ENCODE measurements at places on chromosomes 5 and 9.

GRCh38 chr5:74040065-74040551 lies 414.1 kb downstream of the ARHGEF28 start:
- DNase-seq: no peak

- DNase-seq: no peak
Measured at GRCh38 chr5:82707741-82708140, 369.5 kb downstream of the TMEM167A start.

DNA sequence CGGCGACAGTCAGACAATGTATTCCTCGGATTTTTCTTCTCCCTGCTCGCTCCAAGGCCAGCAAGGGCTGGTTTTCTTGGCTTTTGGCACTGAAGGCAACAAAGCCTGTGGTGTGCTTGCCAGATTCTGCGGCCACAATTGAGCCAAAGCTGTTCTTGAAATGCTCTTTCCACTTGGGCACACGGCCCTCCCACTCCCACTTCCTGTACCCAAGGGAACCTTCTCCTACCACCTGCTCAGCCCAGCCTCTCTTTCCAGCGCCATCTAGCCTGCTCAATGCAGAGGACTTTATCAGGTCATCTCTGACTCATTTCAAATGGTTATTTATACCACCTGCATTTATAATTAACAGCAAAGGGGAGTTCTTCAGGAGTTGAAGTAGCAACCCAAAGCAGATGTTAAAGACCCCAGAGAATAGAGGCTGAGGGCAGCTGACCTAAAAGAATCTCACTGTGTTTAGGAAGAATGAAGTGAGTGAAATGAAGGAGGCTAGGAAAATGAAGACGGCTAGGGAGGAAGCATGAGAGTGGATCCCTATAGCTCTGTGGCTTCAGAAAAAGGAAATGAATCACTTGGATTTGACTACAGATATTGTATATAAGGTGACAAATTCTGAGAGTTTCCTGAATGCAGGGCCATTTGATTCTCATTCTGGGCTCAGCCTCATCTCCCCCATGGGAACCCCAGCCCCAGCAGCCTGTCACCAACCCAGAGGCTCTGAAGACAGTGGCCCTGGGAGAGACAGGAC lies 439.0 kb downstream of the ENC1 start:
- no peak for DNase-seq

GRCh38 chr9:22105005-22105722 lies 96.1 kb upstream of the CDKN2B start:
- DNase-seq: no peak

DNA sequence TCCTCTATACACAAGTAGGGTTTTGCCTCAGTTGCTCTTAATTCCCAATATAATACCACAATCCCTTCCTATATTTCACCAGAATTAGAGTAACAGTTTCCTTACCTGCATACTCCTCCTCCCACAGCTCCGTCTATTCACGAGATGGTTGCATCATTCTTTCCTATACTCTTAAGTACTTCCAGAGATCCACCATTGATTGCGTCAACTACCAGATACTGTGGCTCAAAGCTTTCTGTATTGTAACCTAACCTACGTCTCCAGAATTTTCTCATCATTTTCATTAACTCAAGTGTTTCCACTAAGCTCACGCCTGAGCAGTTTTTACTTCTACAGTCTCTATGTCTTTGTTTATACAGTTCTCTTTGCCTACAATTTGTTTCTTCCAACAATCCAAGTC lies 31.2 kb upstream of the MINAR2 start:
- no peak for DNase-seq

DNA sequence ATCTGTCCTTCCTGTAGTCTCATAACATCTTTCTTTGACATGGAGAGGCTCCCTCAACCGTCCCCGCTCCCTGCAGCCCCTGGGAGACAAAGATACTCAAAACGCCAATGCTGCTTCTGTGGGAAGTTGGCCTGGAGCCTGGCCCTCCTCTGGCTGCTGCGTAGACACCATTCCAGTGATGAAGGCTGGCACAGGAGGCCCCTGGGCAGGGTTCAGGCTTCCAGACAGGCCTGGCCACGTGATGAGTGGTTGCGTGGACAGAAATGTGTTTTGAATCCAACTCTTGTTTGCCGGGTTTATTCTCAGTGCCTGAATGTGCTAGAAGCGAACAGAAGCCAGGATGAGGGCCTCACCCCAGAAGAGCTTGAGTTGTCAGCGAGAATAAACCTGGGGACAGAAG lies 43.2 kb upstream of the NKX2-5 start:
- DNase-seq: no peak

DNA sequence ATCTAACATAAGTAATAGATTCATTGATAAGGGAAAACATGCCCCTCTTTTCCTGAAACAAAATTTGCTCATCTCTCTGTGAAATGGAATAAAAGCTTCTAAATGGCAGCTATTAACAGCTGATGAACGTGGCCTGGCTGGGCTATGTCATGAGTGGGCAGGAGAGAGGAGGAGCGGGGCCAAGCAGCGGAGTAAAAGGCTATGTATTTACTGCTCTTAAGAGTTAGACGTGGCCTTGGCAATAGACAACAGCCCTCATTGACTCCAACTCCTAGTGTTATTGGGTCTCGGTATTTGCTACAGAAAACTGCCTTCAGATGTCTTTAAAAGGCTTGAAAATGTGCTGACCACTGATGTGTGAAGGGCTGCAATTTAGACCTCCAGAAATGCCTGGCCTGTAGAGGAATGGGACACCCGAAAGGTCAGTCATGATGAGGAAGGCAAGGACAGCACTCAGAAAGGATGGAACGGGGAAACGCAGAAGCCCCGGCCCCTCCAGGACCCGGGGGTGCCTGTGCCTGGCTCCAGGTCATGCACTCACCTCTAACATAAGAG lies 116.8 kb downstream of the PDZD2 start:
- DNase-seq: no peak

GRCh38 chr5:172077664-172078425 lies 71.4 kb upstream of the FBXW11 start:
- DNase-seq: no peak

GRCh38 chr9:83964973-83965349 lies 15.1 kb downstream of the HNRNPK start:
- no peak for DNase-seq

GRCh38 chr9:115671963-115672305 lies 481.7 kb upstream of the PAPPA start:
- no peak for DNase-seq

- no peak for DNase-seq
Measured at GRCh38 chr5:127092690-127093089, 19.4 kb upstream of the C5orf63 start.

GRCh38 chr5:136957428-136957827 lies 541.7 kb downstream of the SPOCK1 start:
- no peak for DNase-seq

GRCh38 chr9:127580879-127581475 lies 31.1 kb upstream of the STXBP1 start:
- no peak for DNase-seq

DNA sequence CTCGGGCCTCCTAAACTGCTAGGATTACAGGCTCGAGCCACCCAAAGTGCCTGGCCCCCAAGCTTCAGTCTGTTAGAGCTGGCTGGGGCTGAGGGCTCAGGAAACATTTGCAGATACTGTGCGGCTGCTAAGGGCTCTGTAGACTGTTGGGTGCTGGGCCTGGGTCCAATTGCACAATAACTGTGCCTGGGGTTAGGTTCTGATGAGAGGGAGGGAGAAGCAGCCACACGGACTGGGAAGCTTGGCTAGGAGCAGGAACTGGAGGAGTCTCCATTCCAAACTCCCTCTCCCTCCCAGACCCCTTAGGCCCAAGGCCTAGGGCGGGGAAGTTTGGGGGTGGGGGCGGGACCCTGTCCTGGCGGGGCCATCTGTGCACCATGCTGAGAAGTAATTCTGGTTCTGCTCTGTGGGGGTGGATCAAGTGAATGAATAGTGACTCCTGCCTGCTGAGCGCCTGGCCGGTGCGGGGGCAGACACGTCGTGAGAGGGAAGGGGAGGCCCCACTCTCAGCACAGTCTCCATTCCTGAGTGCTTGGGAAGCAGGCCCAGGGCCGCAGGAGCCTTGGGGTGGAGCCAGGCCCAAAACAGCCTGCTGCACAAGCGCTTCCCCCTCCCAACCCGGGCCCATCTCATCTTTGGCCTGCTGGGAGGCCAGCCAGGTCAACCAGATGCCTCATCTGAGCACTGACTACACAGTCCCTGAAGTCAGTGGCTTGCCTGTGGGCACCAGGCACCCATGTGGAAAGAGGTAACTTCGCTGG lies 1.5 kb downstream of the ASS1 start:
- DNase-seq: no peak

GRCh38 chr9:3825721-3826120 lies 299.9 kb upstream of the RFX3 start:
- DNase-seq: no peak

GRCh38 chr5:152688561-152689249 lies 283.6 kb upstream of the NMUR2 start:
- DNase-seq: no peak

- no peak for DNase-seq
Measured at GRCh38 chr9:93964685-93965084, 9.5 kb upstream of the BARX1 start.

- no peak for DNase-seq
Measured at GRCh38 chr5:149563466-149563865, 12.2 kb upstream of the CSNK1A1 start.

DNA sequence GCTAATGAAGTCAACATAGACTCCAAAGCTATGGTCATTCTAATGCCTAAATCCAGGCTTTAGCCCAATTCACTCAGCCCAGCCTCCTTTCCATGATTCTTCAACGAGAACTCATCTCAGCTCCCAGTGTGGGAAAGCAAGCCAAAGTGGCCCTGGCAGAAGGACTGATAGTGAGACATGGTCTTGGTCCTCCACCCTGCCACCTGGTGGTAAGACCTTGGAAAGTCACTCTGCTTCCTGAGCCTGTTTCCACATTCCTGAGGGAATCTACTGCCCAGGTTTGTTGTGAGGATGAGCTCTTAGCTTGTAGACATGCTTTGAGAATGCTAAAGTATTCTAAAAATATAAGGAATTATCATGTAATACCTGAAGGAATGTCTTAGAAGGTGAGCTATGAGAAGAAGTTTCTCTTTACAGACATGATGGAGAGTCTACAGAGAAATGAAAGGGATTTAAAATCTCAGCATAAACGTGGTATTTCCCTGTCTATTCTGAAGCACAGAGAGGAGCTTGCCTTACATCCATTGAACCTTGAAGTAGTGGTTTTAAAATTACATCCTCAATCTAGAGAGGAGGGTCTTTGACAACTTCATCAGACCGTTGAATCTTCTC lies 173.5 kb downstream of the TRIM32 start:
- peak; percentile 6 for DNase-seq

DNA sequence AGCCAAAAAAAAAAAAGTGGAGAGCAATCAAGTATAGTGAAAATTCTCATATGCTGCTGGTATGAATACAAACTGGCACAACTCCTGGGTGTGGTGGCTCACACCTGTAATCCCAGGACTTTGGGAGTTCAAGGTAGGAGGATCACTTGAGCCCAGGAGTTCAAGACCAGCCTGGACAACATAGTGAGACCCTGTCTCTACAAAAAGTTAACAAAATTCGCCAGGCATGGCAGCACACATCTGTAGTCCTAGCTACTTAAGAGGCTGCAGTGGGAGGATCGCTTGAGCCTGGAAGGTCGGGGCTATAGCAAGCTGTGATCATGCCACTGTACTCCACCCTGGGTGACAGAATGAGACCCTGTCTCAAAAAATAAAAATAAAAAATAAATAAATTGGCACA lies 51.7 kb downstream of the FNIP1 start:
- no peak for DNase-seq

DNA sequence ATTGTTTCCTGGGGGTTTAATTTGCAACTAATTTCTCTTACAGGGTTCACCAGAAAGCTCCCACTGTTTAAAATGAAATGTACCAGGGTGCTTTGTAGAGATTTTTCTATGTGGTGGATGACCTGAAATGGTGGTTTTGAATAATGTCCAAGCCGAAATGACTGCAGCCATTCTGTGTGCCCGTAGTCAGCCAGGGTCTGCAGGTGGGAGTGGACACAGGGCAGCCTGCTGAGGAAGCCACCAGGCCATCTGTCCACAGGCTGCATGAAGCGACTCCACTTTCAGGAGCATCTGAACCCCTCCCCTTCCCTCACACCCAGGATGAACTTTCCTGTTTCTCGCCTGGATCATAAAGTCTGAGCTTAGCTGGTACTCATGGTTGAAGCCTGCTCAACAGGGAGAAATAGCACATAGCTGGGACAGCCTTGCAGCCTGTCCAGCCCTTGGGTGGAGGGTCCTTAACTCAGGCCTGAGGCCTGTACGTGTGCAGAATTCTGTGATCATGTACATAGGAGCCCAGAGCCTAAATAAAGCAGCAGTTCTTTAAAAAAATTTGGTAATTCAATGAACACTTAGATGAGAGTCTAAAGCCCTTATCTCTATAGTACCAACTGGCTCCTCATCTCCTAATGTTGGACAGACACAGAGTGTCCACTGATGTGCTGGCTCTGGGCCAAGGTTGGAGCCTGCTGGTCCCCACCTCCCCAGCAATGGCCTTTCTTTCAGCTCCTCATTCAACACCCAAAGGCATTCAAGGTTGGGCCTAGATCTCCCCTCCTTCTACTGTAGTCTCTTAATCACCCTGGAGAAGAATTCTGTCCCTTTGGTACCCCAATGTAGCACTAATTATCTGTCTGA lies 72.8 kb downstream of the SHB start:
- DNase-seq: no peak

DNA sequence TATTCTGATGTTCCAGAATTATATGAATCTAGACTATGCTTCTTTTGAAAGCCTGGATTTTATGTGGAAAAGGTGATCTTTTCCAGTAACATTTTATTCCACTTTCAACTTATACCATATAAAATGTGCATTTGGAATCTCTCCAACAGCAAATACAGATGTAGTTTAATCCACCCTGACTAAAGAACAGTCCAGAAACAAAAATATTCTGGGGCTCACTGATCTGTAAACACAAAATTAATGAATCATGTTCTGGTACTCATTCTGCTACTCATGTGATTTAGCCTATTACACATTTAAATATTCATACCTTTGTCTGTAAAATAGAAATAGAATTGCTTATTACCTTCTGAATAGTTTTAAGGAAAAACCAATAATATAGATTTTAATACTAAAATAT lies 125.8 kb downstream of the ARRDC3 start:
- DNase-seq: no peak

DNA sequence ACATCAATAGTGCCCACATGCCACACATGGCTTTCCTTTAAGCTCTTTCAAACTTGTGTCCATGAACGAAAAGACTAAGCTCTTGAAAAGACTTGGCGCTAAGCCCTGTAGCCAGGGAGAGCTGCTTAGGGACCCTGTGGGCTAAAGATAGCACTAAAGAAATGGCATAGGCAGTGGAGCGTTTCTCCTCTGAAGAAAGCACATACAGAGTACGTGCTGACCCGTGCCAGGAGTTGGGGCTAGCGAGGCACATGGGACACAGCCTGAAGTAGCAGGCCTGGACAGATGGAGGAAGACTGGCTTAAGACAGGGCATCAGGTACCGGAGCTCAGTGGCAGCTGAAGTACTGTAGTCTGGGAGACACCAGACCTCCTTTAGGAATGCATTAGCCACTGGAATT lies 39.7 kb downstream of the ADGRV1 start:
- no peak for DNase-seq

DNA sequence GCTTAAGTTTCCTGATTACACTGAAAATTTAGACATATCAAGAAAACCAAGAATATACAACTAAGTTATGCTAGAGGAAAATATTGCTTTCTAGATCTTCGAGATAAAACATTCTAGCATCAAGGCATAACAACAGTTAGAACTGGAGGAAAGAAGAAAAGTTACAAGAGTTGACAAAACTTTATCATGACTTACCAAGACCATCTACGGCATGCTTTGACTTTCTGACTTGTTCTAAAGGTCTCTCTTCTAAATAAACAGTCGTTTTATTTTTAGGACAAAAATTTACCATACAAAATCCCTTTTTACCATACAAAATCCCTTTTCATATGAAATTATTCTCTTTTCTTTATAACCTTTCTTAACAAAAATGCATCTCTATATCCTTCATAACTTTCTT lies 1110.1 kb upstream of the CDH10 start:
- no peak for DNase-seq

All from CD4-positive, alpha-beta T cell treated with Interleukin-17A for 1 hour (primary cell).